T-cell (primary cell): ENCODE measurements at places on chromosomes 6 and 20. TPM values are rescaled to one million over a fixed set of nuclear protein-coding genes. Genes with fewer than 3 reads are reported as not detected.
A peak's percentile ranks its signal among the peaks of the same experiment; 100 is the strongest.

The TSPO2 gene
- total RNA-seq, result not detected

The RNF217 gene
- 0.68 TPM for total RNA-seq

- no peak for DNase-seq
- no peaks in the 10 kb centered on the region for H3K4me1 ChIP-seq
- no peak overlapping the region for H3K27ac ChIP-seq
- H3K4me3 ChIP-seq, result no peak overlapping the region
These were observed 168.9 kb upstream of the UST start for GRCh38 chr6:148577687-148578488.

GRCh38 chr6:158737710-158738615 is 81.2 kb downstream of the EZR start:
- H3K4me3 ChIP-seq, result no peak overlapping the region
- no peak for DNase-seq
- H3K27me3 ChIP-seq, result no peaks in the 10 kb centered on the region

GRCh38 chr6:100622907-100623692 is 158.4 kb upstream of the SIM1 start:
- no peak overlapping the region for H3K4me3 ChIP-seq
- H3K4me1 ChIP-seq, result no peaks in the 10 kb centered on the region
- H3K36me3 ChIP-seq, result peaks cover 23% of the 10 kb centered on the region
- H3K27ac ChIP-seq, result no peak overlapping the region
- DNase-seq, result no peak
- H3K27me3 ChIP-seq, result no peaks in the 10 kb centered on the region

- DNase-seq, result no peak
- no peaks in the 10 kb centered on the region for H3K4me1 ChIP-seq
- H3K4me3 ChIP-seq, result no peak overlapping the region
- no peaks in the 10 kb centered on the region for H3K27me3 ChIP-seq
These were observed 160.1 kb downstream of the SCP2D1 start for GRCh38 chr20:18973529-18974173.

DNA sequence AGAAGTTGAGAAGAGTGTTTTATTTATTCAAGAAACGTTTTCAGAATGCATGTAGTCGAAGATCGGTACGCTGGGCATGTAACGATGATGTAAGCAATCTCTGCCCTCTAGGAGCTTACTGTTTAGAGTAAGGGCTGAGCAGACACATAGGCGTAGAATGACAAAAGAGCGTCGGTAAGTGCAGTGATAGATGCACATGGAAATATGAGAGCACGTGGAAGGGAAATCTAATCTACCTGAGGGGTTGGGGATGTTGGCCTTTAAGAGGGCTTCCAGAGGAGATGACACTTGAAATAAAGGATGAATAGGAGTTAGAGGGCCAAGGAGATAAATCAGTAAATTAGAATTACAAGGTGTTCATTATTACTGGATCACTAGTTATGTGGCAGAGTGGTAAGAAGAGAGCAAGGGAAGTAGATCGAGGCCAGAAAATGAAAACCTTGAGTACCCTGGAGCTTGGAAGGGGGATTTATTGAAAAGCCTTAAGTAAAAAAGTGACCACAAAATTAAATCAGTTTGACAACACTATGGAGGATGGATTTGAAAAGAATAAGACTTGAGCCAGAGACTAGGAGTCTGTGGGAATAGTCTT is 782 bp downstream of the TRMT11 start:
- peak overlapping the region; percentile 79 for H3K4me3 ChIP-seq
- peaks cover 9% of the 10 kb centered on the region for H3K4me1 ChIP-seq
- no peaks in the 10 kb centered on the region for H3K36me3 ChIP-seq
- DNase-seq, result no peak

DNA sequence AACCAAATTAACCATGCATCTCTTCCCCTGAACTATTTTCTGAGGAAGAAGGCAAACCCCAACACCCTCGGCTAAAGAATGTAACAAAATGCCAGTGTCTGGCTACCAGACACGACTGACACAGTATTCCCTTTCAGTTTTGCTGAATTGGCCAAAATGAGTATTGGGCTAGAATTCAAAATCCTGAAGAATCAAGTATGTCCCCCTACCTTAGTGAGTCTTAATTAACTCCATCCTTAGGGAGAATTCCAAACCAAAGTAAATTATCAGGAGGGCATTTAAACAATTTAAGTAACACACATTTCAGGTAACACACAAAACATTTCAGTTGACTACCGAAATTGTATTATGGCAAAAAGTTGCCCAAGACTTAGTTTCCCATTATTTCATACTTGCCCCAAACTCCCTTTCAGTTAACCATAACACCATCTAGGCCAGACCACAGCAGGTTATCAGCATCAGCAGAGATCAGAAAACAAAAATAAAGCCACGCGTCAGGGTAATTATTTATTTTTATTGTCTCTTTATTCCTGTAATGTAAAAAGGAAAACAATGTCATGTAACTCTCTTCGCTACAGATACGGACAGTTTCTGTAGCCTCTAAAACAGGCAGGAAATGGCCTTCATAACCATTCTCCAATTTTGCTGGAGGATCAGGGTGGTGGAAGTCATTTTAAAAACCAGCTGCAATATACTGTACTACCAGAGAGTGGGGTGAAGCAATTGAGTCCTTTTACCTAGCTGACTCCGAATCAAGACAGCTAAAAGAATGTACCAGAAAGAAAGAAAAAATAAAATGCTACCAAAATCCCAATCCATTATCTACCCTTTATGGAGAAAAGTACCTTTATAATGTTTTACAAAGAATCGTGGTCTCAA is 1.9 kb downstream of the SNX5 start:
- peak overlapping the region; percentile 98 for H3K27ac ChIP-seq
- peaks cover 55% of the 10 kb centered on the region for H3K4me1 ChIP-seq
- DNase-seq, result no peak
- H3K27me3 ChIP-seq, result no peaks in the 10 kb centered on the region

GRCh38 chr6:105068407-105068806 is 111.4 kb downstream of the POPDC3 start:
- DNase-seq, result no peak
- H3K27me3 ChIP-seq, result peaks cover 5% of the 10 kb centered on the region
- H3K27ac ChIP-seq, result no peak overlapping the region
- H3K4me1 ChIP-seq, result no peaks in the 10 kb centered on the region
- no peaks in the 10 kb centered on the region for H3K36me3 ChIP-seq
- no peak overlapping the region for H3K4me3 ChIP-seq

DNA sequence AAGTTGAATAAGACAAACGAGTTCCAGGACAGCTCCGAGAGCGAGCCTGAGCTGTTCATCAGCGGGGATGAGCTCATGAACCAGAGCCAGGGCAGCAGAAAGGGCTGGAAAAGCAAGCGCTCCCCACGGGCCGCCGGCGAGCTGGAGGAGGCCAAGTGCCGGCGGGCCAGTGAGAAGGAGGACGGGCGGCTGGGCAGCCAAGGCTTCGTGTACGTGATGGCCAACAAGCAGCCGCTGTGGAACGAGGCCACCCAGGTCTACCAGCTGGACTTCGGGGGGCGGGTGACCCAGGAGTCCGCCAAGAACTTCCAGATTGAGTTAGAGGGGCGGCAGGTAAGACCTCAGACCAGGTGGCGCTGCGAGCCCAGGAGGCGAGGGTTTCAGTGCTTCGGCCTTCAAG is 56.0 kb upstream of the TMEM181 start:
- H3K4me3 ChIP-seq, result no peak overlapping the region
- H3K27me3 ChIP-seq, result no peaks in the 10 kb centered on the region
- no peak overlapping the region for H3K27ac ChIP-seq
- H3K36me3 ChIP-seq, result peaks cover 4% of the 10 kb centered on the region
- no peak for DNase-seq
- no peaks in the 10 kb centered on the region for H3K4me1 ChIP-seq

DNA sequence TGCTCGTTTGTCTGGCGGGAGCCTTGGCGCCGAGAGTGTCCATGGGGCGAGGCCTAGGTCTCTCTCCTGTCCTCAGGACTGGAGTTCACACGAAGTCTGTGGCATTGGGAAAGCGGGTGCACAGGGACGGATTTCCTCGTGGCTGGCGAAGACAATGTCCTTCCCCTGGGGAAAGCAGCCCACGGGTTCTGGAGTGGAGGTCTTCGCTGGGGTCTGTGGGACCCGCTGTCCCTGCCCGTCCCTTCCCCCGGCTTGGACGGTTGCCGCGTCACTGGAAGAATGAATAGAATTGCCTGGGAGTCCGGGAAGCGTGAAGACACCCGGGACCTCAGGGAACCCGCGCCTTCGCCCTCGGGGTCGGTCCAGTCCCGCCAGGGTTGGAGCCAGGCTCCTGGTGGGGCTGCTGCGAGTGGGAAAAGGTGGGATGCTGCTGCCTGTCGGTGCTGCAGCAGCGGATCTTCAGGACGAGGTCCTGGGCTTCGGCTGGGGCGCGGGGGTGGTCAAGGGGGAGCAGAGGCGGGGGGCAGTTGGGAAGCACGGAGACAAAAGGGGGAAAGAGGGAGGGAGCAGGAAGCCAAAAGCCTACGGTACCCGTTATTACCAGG is 441.8 kb upstream of the DEFB115 start:
- no peak for DNase-seq
- peaks cover 3% of the 10 kb centered on the region for H3K4me1 ChIP-seq
- no peak overlapping the region for H3K4me3 ChIP-seq
- H3K36me3 ChIP-seq, result no peaks in the 10 kb centered on the region

- no peak for DNase-seq
- no peaks in the 10 kb centered on the region for H3K4me1 ChIP-seq
These were observed 131.3 kb downstream of the C6orf118 start for GRCh38 chr6:165178056-165178455.
